ENCODE measurements at places on chromosomes 4 and X.

GRCh38 chr4:76753814-76754213 lies 144.1 kb downstream of the SOWAHB start:
- DNase-seq = no peak

- no peak for DNase-seq
Observed at GRCh38 chr4:166198041-166198440, 325.0 kb downstream of the TLL1 start.

- no peak for DNase-seq
Observed at GRCh38 chr4:140691369-140691768, 64.8 kb downstream of the TBC1D9 start.

DNA sequence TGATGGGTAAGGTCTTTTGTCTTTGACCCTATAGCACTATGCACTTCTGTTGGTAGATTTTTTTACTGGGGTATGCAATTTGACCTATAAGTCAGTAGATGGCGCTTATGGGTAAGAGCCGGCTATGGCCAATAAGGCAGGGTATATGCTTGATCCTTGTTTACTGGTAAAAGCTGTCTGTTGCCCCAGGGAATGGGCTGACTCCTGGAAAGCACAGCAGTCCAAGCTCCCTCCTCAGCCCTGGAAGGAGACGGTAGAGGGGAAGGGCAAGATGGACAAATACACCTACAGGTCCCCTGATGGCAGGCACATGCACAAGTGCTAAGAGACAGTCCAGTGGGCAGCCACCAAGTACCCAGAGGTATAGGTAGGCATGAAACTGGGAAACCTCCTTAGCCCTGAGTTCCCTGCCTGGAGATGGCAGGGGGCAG lies 63.7 kb downstream of the ADAMTS3 start:
- no peak for DNase-seq

DNA sequence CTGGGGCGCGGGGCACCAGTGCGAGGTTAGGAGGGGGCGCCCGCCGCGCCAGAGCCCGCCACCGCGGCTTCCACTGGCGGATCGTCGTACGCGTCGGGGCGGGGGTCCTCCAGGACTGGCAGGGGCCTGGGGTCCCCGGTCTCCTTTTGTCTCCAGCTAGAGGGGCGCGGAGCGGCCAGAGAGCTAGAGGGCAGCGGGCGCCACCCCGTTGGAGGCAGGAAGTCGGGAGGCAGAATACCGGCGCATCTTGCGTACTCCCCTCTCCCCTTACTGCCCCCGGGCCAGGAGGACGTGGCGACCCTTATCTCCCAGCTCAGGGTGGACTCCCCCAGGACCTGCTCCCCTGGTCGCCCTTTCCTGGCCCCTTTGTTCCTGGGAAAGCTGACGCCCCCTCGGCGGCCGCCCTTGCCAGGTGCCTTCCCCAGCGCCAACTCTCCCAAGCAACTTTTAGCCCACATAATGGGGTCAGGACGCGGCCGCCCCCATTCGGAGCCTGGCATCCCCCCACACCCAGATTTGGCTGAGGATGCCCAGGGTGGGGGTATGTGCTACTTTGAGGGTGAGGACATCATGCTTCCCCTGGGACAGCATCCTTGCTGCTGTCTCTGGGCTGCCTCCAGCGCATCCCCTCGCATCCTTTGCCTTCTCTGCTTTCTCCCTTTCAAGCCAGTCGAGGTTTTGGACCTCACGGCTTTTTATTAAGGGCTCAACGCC lies 933 bp downstream of the CNKSR2 start:
- no peak for DNase-seq

DNA sequence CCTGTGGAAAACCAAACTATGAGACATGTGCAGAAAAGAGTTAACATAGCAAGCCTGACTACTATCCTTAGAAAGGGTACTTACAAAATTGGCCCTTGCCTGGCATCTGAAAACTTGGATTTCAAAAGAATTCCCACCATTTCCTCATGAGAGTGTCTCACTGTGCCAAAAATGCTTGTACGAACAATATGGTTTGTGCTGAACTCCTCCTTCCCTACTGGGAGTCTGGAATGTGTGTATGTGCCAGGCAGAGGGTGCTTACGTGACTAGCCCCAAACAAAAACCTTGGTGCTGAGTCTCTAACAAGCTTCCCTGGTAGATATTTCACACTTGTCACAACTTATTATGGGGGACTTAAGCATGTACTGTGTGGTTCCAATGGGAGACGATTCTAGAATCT lies 81.7 kb upstream of the GIMD1 start:
- DNase-seq = no peak

DNA sequence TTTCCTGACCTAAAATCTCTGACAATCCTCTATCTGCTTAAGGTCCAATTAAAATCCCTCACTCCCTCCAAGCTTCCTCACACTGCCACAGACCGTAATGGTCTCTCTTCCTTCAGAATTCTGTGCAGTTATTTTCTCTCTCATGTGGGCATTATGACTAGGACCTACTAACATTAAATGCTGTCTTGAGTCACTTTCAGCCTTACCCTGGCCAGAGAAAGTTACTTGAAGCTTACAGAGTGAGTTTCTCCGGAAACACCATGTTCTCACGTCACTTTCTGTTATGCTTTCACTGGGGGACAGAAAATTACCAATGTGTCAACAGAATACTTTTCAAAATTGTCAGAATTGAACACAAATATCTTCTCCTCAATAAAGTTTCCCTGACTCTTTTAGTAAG lies 271.8 kb downstream of the INPP4B start:
- no peak for DNase-seq

- no peak for DNase-seq
Observed at GRCh38 chr4:107791902-107792301, 32.8 kb upstream of the SGMS2 start.

DNA sequence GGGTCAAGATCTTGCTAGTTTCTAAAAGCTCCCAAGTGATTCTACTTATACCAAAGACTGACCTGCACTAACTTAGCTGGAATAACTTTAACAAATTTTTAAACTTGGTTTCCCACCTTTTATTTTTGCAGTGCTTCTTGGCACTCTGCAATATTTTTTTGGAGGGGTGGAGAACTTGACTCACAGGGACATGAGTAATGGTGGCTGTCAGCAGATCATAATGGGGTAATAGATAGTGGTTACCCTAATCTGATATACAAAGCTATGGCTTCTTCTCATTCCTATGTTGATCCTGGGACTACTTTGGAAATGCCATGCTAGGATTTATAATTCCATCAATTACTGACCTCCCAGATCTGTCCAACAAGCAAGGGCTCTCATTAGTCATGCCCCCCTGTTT lies 295.7 kb downstream of the GPAT3 start:
- DNase-seq = no peak

All from keratinocyte (primary cell).